ENCODE measurements at places on chromosomes 3 and 15. TPM values are rescaled to one million over a fixed set of nuclear protein-coding genes. Genes with fewer than 3 reads are reported as not detected.

DNA sequence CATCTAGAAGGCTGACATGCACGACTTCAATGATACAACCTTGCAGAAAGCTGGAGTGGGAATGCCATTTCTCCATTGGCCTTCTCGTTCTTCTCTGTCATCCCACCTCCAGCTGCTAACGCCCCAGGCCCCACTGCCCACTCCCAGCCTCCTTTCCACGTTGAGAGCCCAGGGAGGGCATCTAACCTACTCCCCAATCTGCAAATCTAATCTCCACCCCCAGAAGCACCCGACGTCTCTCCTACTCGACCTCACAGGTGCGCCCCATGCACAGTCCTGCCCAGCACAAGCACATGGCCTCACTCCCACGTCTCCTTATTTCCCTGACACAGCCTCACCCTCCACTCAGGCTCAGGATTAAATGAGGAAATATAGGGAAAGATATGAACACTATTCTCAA is 33.4 kb downstream of the IL12A start:
- DNase-seq, result no peak

DNA sequence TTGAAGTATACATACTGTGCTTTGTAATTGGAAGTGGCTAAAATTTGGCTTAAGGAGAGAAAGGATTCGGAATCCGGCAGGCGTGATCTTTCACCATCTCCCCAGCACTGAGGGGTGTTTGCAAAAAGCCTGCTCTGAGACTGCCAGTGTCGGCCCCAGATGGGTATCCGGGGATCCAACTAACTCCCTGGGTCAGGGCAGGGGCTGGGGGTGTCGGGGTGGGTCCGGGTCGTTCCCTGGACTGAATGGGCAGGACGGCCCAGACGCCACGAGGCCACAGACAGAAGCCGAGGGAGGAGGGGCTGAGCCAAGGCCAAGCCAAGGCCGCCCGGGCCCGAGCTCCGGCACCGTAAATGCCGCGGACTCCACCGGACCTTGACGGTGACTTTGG is 349 bp downstream of the PPIB start:
- DNase-seq, result no peak

GRCh38 chr3:63977893-63978292 is 45.4 kb downstream of the PSMD6 start:
- DNase-seq, result no peak

SNX22 gene
- total RNA-seq, result under 0.01 TPM

- DNase-seq, result no peak
Measured at GRCh38 chr15:74630284-74631086, 14.8 kb downstream of the CLK3 start.

CFAP100 gene
- not detected for total RNA-seq

AMT gene
- 0.36 TPM for total RNA-seq

GRCh38 chr3:49028298-49028672 is 913 bp downstream of the IMPDH2 start:
- DNase-seq, result no peak

- DNase-seq, result no peak
Measured at GRCh38 chr15:85788771-85789495, 5.8 kb downstream of the KLHL25 start.

GRCh38 chr15:67031331-67031730 is 34.1 kb upstream of the SMAD3 start:
- no peak for DNase-seq

MEGF11 gene
- not detected for total RNA-seq

SPTSSB gene
- not detected for total RNA-seq

- peak; percentile 87 for DNase-seq
Measured at GRCh38 chr3:86938416-86939105, 52.4 kb downstream of the VGLL3 start.

SLC9A9 gene
- total RNA-seq, result 2.3 TPM

DNA sequence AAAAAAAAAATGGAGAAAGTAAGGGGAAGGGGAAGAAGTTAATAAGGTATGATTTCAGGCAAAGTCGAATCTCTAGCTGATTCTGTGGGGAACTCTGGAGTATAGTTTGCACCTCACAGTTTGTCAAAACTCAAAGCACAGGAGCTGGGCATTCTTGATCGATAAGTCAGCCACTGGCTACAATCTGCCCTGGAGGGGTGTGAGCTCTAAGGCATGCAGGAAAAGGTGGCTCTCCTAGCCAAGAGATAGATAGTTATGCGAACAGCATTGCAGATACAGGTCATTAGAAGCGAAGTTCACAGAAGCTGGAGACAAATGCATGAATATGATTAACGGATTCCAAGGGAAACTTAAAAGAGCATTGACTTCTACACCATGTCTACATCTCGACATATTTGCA is 952.6 kb downstream of the AGBL1 start:
- DNase-seq, result no peak

DNA sequence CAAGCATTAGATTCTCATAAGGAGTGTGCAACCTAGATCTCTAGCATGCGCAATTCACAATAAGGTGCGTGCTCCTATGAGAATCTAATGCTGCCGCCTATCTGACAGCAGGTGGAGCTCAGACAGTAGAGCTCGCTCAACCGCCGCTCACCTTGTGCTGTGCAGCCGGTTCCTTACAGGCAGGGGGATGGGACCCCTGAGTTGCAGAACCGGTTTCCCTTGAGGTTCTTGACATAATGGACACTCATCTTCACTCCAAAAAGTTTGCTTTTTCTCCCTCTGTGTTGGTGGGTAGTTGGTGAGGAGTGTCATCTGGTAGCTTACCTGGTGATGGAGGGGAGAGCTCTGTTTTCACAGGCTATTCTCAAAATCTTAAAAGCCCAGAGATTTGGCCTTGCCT is 324.0 kb upstream of the TBL1XR1 start:
- DNase-seq, result no peak

- no peak for DNase-seq
Measured at GRCh38 chr3:26102376-26102775, 312.5 kb downstream of the OXSM start.

- peak; percentile 47 for DNase-seq
Measured at GRCh38 chr15:77821188-77821958, 188.7 kb upstream of the LINGO1 start.

TERB2 gene
- not detected for total RNA-seq

GRCh38 chr3:34053626-34054025 is 255.2 kb downstream of the PDCD6IP start:
- peak; percentile 44 for DNase-seq

DNA sequence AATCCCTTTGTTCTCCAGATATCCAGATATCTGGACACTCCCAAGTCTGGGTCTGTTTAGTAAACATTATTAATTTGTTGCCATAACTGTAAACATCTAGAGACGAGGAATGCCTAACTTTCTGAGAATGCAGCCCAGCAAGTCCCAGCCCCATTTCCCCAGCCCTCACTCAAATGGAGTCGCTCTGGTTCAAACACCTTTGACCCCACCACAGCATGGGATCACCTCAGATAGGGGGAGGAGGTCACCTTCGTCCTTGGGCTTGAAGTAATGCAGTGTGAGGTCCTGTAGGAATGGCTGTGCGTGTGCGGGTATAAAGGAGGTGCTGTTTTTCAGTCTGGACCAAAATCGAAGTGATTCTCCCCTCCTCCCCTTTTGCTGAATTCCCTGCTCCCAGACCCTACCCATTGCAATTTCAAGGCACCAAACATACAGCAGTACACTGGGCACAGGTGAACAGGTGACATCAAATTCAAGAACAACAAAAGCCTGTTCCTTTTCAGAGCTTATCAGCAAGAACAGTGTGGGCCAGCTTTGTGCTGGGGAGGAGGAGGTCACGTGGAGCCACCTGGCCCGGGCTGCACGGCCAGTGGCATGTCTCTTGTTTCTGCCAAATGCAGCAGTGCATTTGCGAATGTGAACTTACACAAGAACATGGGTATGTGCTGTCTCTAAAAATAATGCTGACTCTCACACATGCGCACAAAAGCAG is 57.5 kb upstream of the TRPM1 start:
- DNase-seq, result no peak

FANCD2OS gene
- total RNA-seq, result not detected

ALG1L2 gene
- total RNA-seq, result not detected

MGA gene
- 48.3 TPM for total RNA-seq

GRCh38 chr3:10438902-10439610 is 66.3 kb downstream of the ATP2B2 start:
- peak; percentile 15 for DNase-seq
